ENCODE measurements at places on chromosomes 12 and 14. TPM values are rescaled to one million over a fixed set of nuclear protein-coding genes. Genes with fewer than 3 reads are reported as not detected.

Gene SYNE3
- 1.2 TPM for total RNA-seq

Gene GOLT1B
- total RNA-seq = 24.5 TPM

Gene SSPN
- total RNA-seq = 3.2 TPM

Gene KRT6B
- 1,655 TPM for total RNA-seq

Gene AKAP6
- total RNA-seq = 1.7 TPM

Gene COCH
- 1.0 TPM for total RNA-seq

Gene DAO
- total RNA-seq = not detected

Gene ACSS3
- total RNA-seq = not detected

Gene STAC3
- 1.1 TPM for total RNA-seq

Gene TXNRD1
- 32.6 TPM for total RNA-seq

Gene LMNTD1
- total RNA-seq = not detected

Gene RAB2B
- 8.7 TPM for total RNA-seq

Gene CCDC184
- 0.05 TPM for total RNA-seq

Gene GLS2
- total RNA-seq = 6.0 TPM

Gene EIF2B2
- 63.2 TPM for total RNA-seq

Gene FBXW8
- 11.1 TPM for total RNA-seq

Gene IL22
- total RNA-seq = not detected

Gene MNAT1
- 48.2 TPM for total RNA-seq

Gene SINHCAF
- 71.0 TPM for total RNA-seq

Gene ST8SIA1
- 0.23 TPM for total RNA-seq

Gene BMP4
- total RNA-seq = 1.3 TPM

Gene KLRC1
- not detected for total RNA-seq

Gene SAMD4A
- 7.3 TPM for total RNA-seq

Gene GPR68
- 1.3 TPM for total RNA-seq

Gene CLEC7A
- total RNA-seq = 0.14 TPM

Gene RNASE7
- total RNA-seq = 2.2 TPM

Gene GPR84
- not detected for total RNA-seq

Gene ADAM21
- total RNA-seq = 1.2 TPM

Gene TSPAN19
- total RNA-seq = not detected

Gene FOXN4
- total RNA-seq = not detected

Gene CNTN1
- 33.2 TPM for total RNA-seq

Gene LETMD1
- 21.7 TPM for total RNA-seq

Gene TEX52
- total RNA-seq = not detected

Gene SPATS2
- 17.2 TPM for total RNA-seq

Gene CLEC14A
- 0.05 TPM for total RNA-seq

Gene KCNJ8
- total RNA-seq = 0.14 TPM

Gene GLI1
- 0.05 TPM for total RNA-seq

Gene CMTM5
- total RNA-seq = not detected

Gene BBOF1
- 2.7 TPM for total RNA-seq

Gene OAS1
- 5.6 TPM for total RNA-seq

Gene PLXNC1
- total RNA-seq = 0.05 TPM

Gene MYH7
- total RNA-seq = not detected

Gene RFX4
- not detected for total RNA-seq

Gene AHNAK2
- total RNA-seq = 222 TPM

Gene VDR
- 16.8 TPM for total RNA-seq

Gene CCDC88C
- 18.9 TPM for total RNA-seq

Gene CFAP73
- total RNA-seq = not detected

Measured in airway epithelial cell (primary cell).